ENCODE measurements at places on chromosomes 16 and 17.

- DNase-seq: no peak
Measured at GRCh38 chr17:32931686-32932085, 3.7 kb downstream of the TMEM98 start.

- DNase-seq: no peak
Measured at GRCh38 chr17:15349119-15349518, 7.7 kb upstream of the TEKT3 start.

DNA sequence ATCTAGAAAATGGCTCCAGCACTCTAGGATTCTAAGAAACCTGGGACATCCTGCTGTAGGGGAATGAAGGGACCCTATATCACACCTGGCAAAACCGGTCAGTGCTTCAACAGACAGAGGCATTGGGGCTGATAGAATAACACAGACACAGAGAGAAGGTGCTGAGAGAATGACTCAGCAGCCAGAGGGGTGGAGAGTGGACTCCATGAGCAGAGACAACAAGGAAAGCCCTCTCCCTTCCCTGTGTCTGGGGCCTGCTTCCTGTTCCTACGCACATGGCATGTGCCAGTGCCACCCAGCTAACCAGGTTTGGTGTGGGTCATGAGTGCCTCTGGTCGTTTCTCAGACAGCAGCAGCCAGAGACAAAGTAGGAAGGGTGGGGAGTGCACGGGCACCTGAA lies 140.3 kb downstream of the CCT6B start:
- DNase-seq: no peak

DNA sequence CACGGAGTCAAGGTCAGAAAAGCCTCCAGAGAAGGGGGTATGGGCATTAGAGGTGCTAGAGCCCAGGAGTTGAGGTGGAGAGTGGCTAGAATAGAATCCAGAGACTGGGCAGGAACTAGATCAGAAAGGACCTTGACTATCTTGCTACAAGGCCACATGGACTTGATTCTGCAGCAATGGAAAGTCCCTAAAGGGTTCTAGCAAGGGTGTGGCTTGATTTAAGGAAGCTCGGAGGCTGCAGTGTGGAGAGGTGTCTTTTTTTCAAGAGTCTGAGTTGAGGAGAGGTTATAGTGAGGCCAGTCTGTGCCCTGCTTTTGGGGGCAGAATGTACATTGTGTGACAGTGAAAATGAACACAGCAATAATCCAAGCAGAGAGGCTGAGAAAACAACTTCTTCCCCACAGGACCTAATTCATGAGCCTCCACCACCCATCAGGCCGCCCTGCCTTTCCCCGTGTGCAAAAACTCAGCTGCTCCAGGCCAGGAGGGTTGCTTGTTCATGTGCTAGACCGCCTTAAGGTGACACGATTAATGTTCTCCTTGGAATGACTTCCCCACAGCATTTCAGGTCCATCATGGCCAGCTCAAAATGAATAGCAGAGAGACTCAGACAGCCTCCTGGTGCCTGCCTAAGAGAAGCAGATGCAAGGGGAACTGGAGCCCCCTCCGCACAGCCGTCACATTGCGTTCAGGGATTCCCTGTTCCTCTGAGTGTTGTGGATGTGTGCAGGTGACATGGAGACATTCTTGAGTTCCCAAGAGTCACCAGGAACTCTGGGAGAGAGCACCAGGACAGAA lies 8.7 kb upstream of the BEAN1 start:
- no peak for DNase-seq

DNA sequence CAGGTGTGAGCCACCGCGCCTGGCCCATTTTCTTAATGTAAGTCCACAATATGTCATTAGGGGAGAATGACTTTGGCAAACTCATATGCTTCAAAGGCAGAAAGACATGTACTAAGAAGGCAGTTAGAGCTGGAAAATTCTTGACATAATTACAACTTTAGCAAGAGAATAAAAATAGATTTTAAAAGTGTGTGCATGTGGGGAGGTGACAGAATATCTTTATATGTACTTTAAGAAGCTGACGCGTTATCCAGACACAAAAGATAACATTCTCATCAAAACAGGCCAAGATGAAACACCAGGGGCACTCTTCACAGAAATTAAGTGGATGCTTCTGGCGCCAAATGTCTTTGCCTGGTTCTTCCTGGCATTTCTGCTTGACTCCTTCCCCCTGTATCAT lies 28.2 kb downstream of the GJC1 start:
- DNase-seq: no peak

DNA sequence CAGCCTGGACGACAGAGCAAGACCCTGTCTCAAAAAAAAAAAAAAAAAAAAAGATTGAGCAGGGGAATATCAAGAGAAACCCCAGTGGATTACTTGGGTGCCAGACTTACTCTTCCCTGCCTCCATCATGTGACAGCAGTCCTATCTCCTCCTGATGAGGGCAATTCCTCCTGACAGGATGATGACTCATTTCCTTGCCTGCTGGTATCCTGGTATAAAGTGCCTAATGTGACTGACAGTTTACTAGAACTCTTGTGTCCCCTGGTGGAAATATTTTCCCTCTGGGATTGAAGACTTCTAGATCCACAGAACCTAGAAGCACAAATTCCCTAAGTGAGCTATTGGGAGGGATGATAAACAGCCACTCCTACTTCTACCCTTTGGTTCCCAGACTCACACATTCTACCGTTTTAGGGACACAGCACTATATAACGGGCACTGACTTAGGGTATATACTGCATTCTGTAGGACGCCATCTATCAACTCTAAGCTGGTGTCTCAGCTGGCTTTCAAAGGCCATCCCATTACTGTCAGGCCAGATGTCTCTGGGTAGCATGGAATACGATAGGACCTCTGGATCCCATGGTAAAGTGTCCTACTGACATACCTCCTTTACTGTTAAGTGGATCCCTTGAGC lies 114.6 kb upstream of the MED13 start:
- DNase-seq: no peak

DNA sequence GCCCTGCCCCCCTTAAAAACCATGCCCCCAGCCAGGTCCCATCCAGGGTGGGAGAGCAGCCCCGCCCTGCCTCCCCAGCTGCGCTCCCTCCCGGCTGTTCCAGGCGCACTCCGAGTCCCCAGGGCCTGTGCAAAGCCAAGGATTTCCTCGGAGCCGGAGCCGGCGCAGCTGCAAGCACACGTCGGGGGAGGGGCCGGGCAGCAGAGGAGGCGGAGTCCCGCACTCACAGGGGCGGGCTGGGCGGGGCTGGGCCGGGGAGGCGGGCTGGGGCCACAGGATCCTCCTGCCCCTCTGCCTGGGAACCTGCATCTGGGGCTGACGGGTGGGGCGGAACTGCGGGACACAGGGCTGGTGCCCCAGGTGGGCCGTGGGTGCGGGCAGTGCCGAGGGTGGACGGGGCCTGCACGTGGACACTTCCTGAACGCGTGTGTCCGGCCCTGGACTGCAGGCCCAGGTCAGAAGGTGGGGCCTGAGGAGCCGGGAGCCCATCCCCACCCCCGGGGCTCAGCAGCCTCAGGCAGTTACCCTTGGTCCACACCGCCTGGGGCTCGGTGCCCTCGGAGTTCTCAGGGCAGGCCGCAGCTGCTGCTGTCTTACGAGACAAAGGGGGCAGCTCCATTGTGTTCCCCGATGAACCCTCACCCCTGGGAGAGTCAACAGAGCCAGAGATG lies 24.0 kb upstream of the SSTR5 start:
- peak; percentile 13 for DNase-seq

DNA sequence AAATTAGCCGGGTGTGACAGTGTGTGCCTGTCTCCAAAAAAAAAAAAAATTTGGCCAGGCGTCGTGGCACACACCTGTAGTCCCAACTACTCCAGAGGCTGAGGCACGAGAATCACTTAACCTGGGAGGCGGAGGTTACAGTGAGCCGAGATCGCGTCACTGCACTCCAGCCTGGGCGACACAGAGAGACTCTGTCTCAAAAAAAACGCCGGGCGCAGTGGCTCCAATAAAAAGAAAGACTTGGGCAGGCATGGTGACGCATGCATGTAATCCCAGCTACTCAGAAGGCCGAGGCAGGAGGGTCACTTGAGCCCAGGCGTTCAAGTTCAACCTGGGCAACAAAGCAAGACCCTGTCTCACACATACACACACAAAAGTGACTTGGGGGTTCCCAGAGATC lies 3.6 kb downstream of the LSM12 start:
- no peak for DNase-seq

GRCh38 chr16:4194661-4195060 lies 47.2 kb downstream of the SRL start:
- DNase-seq: no peak

GRCh38 chr17:35819455-35819854 lies 10.2 kb downstream of the TAF15 start:
- DNase-seq: no peak

GRCh38 chr16:17177242-17177958 lies 293.4 kb downstream of the XYLT1 start:
- DNase-seq: no peak

- no peak for DNase-seq
Measured at GRCh38 chr17:15006421-15007128, 258.6 kb downstream of the PMP22 start.

GRCh38 chr17:17028878-17029535 lies 13.2 kb upstream of the MPRIP start:
- DNase-seq: no peak

GRCh38 chr16:89596061-89596689 lies 17.3 kb upstream of the DPEP1 start:
- DNase-seq: no peak

- DNase-seq: no peak
Measured at GRCh38 chr17:2580661-2581060, 12.8 kb upstream of the PAFAH1B1 start.

- no peak for DNase-seq
Measured at GRCh38 chr17:43042025-43042628, 17.1 kb downstream of the RND2 start.

GRCh38 chr17:65551267-65552040 lies 10.0 kb downstream of the AXIN2 start:
- DNase-seq: no peak
